Central memory CD4-positive, alpha-beta T cell (primary cell): ENCODE measurements at places on chromosomes 5 and 9.

- DNase-seq: no peak
Observed at GRCh38 chr9:23586906-23587305, 239.1 kb downstream of the ELAVL2 start.

DNA sequence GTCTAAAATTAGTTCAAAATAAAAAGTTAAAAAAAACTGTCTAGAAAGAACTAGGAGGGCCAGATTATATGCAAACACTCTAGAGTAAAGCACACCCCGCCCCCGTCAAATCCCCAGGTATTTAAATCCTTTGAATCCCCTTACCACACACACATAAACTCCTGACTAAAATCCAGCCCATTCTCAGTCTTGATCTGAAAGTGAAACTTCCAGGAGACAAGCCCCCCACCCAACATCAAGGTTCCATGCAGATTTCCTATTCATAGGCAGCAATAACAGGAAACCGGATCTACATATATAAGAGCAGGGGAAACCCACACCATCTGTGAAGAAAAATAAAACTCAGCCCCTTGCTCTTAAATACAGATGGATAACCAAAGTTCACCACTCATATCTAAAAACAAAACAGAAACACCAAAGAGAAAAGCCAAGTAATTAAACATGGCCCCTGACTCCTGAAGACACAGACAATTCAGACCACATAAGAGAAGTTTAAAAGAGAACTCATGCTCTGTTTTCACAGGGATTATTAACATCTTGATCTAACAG, 42.3 kb downstream of the MARCHF3 start:
- DNase-seq: peak; percentile 43

DNA sequence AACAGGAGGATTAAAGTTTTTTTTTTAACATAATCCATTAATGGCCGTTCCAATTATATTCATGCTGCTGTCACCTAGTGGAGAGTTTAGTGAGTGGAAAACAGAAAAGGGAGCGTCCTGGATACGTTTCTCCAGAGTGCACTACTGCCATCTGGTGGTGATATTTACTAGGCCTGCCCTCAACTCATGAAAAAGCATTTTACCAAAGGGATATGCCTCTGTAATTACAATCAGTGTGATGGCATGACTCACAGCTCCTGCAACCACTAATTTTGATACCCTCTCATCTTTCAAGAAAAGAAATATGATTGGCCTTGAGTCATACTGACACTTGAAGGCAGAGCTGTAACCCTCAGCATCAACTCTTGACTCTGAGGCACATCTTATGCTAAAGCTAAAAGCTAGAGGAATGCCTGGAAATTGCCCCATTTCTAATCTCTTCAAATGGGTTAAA, 20.1 kb downstream of the MINAR2 start:
- peak; percentile 52 for DNase-seq

DNA sequence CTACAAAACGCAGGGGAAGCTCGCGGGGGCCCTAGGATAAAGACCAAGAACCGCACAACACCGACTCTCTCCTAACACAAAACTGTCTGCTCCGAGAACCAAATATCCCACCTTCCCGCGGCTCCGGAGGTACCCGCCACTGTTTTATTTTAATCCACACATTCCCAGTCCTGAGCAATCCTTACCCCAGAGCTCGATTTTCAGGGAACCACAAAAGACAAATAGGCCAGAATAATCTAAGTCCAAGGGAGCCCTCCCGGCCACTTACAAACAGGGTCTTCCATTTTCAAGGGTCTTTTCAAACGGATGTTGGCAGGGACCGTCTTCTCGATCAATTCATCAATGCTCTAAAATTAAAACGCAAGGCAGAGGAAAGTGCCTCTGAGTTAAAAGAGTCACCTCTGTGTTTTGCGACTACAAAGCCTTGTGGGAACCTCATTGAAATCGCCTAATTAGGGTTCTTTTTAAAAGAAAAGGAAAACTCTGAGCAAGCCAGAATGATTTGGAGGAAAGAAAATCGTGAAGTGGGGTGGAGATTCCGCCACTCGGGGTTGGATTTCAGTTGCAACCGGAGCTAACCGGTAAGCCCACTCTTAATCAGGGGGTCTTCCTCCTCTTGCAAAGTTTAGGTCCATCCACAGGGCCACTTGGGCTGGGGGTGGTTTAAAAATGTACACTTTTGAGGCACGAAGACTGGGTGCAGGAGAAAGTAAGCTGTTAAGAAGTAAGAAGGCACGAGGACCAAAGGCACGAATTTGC, 1.0 kb downstream of the GLDC start:
- no peak for DNase-seq

DNA sequence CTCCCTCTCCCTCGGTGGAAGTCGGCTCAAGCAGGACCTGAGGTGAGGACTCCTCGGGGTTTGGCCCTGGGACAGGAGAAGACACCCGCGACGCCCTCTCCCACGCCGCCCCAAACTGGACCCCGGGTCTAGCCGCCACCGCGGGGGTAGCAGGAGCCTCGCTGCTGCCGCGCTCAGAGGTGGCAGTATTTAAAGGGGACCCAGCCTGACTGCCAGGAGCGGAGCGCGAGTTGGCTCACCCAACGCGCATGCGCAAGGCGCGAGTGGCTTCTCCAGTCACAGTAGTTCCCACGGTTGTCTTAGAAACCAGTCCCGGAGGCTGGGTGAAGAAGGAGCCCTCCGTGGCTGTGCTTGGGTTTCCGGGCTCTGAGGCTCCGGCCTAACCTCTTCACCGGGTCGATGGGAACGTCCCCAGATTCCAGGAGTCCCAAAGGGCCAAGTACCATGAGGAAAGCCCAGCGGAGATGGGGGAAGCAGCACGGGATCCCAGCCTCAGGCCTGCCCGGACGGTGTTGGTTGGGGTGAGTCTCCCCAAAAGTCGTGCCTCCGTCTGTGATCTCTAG, 477.8 kb downstream of the SPATA31A7 start:
- no peak for DNase-seq

- DNase-seq: no peak
Observed at GRCh38 chr5:1436036-1436435, 9.2 kb downstream of the SLC6A3 start.

DNA sequence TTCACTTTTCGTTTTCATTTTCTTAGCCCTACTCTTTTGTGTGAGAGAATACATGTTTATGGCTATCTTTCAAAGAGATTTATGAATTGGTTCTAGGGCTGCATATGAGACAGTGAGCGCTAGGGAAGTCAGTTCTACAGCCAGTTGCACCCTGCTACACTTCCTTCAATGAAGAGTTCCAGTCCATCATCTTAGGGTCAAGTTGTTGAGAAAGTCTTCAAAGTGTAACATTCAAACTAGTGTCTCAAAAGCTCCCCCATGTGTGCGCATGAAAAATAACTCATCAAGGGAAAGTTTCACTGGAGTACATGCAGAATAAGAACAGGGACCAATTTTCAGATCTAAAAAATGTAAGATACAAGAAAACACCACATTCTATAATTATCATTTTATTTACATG, 317.2 kb downstream of the DEPDC1B start:
- no peak for DNase-seq

- DNase-seq: no peak
Observed at GRCh38 chr9:135857371-135857786, 50.0 kb downstream of the CAMSAP1 start.

- no peak for DNase-seq
Observed at GRCh38 chr9:107730666-107731065, 241.1 kb upstream of the KLF4 start.

- no peak for DNase-seq
Observed at GRCh38 chr5:36685631-36686288, 79.4 kb downstream of the SLC1A3 start.

DNA sequence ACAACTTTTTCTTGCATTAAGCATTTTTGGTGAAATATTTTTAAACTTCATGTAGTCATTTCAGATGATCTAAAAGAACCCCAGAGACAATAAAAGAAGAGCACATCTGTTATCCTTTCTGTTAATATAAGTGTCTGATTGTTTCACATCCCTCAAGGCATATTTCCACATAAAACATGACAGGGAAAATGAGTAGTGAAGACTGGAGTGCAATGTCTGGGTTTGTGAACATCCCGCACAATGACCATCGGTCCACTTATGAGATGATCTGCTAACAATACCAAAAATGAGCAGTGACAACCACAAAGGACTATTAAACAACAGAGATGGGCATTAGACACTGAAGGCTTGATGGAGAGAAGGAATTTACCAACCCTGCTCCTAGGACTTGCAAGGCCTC, 209.1 kb downstream of the NR2F1-AS1 start:
- no peak for DNase-seq

- no peak for DNase-seq
Observed at GRCh38 chr5:131952301-131952857, 6.9 kb upstream of the MEIKIN start.

GRCh38 chr9:10172476-10172875, 440.3 kb downstream of the PTPRD start:
- no peak for DNase-seq

- DNase-seq: no peak
Observed at GRCh38 chr5:102483736-102484135, 15.1 kb downstream of the SLCO6A1 start.

DNA sequence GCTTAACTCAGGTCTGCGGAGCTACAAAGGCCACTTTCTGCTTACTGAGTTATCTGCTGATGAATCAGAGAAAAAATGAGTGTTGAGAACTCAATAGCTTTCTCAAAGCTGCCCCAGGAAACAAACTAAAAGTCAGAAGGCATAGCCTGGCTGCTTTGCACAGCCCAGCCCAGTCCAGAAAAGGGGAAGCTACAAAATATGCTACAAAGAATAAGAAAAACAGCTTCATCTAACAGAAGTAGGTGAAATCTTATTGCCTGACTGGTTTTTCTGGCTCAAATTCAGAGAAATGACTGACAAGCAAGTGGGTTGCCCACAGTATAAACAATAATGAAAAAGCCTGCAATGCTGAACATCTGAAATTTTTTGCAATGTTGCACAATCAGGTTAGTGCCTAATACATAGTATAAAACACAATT, 156.2 kb downstream of the PPP2R2B start:
- no peak for DNase-seq

- DNase-seq: no peak
Observed at GRCh38 chr5:126812199-126812570, 35.2 kb downstream of the LMNB1 start.

GRCh38 chr9:110106661-110107060, 101.3 kb downstream of the C9orf152 start:
- no peak for DNase-seq

DNA sequence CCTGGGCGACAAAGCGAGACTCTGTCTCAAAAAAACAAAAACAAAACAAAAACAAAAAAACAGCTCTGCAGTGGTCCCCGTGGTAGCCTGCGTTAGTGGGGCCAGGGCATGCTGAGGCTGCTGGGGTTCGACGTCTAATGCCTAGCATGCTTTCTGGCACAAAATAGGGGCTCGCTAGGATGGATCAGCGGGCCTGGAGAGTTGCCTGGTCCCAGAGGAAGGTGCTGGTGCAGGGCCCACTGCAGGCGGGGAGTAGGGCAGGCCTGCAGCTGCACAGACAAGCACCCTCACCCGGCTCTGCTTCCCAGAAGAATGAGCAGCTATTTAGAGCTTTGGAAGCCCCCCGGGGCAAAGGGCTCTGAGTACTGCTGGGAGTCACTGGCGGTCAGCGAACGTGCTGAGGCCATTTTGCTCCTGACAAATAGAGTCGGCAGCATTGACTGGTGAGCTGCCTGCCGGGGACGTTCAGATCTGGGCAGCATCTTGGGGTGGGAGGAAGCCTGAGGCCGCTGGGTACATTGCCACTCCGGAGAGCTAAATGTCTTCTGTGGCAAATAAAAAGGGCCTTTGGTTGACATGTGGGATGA, 126.7 kb downstream of the OLFM1 start:
- no peak for DNase-seq

DNA sequence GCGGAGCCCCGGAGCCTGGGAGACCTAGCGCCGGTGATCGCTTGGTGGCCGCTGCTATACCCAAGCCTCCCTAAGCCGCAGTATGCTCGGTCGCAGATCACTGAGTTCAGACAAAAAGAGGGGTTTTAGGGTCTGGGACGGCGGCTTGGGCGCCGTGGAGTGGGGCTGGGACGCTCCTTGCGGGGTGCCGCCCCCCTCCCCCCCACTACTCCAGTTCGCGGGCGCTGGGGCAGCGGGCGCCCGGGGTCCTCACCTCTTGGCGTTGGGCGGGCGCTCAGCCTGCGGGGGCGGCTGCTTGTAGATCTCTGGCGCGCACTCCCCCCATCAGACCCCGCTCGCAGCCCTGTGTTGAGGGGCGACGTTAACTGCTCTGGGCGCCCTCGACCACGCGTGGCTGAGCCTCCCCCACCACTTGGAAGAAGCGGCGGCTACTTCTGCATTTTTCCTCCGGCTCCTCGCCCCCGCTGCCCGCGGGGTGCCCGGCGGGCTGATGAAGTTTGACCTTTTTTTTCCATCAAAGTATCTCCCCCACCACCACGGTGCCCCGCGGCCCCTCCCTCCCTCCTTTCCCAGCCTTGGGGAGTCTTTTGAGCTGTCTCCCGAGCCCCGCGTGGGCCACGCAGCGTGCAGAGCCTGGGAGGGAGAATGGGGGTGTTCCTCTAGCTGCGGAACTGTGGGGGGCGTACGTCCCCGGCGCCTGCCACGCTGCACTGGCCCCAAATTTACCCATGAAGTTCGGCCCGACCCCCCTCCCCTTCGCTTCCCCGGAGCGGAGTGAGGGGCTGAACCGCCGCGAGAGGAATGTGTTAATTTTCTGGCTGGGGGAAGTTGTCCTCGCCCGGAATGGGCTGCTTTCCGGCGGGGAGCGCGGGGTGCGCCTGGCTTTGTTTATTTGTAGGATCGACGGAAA, 1.2 kb downstream of the CXXC5 start:
- DNase-seq: no peak

DNA sequence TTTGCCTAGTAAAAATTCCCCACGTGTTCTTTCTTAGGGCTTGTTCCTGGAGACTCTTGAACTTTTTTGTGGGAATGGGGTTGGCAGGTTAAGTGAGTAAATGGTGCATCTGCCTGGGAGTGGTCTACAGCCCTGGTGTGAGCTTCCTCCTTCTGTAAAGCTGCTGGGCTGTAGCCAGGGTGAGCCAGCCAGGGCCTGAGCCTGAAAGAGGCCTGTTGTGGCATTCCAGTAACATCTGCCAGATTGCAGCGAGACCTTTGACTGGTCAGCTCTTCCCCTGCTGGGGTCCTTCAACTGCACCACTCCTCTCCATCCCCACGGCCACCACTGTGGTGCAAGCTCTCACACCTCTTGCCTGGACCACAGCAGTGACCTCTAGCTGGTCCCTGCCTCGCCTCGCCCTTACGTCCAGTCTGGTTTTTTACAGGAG, 47.5 kb downstream of the SLC22A5 start:
- no peak for DNase-seq

GRCh38 chr5:174644923-174645322, 79.5 kb upstream of the MSX2 start:
- DNase-seq: no peak

DNA sequence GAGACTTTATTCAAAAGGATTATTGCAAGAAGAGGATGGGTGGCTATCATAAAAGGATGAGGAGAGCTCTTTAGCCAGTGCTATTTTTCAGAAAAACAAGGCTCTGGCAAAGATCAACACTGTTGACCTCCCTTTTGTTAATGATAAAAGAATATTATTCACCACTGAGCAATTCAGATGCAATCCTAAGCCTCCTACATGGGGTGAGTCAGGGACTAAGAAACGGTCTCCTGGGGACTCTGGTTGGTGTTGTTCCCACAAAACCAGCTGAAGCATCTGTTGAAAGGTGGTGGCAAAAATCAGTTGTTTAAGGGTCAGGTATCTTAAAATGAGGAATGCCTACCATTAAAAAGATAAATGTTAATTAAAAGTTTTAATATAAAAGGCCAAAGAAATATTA, 7.7 kb upstream of the GCNT1 start:
- DNase-seq: no peak

- no peak for DNase-seq
Observed at GRCh38 chr5:161311146-161311708, 235.3 kb downstream of the GABRB2 start.

GRCh38 chr9:68705531-68706362, 707 bp downstream of the PIP5K1B start:
- no peak for DNase-seq

- no peak for DNase-seq
Observed at GRCh38 chr5:13328316-13328715, 616.2 kb downstream of the DNAH5 start.
